ENCODE measurements at places on chromosomes 16 and 17.

DNA sequence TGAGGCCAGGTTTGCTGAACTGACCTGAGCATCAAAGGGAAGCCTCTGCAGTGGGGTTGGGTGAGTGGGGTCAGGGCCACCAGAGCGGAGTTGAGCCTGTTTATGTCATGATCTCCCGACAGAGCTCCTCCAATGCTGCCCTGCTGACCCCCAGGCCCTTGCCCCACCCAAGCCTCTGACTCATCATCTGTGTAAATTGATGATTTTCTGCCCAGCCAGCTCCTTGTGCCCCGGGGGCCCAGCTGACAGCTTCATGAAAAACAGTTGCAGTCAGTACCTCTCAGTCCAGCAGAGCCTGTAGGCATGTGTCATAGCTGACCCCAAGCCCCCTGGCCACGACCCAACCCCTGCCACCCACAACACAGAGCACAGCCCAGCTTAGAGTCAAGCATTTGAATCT lies 134.9 kb downstream of the CCT6B start:
- DNase-seq: no peak

DNA sequence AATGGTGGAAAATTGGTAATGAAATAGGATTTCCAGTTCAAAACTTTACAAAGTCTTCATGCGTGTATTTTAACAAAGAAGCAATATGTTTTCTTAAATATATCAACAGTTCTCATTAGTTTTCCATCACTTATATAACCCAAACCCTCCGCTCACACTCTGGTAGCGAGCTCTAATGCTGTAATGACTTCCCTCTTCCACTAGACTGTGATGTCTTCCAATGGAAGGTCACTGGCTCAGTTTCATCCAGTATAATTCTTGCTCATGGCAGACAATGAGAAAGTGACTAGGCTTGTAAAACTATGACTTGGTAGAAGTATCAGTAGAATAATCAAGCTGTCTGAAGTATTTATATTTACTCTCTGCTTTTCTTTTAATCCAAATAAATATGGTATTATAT lies 32.8 kb downstream of the NETO2 start:
- no peak for DNase-seq

GRCh38 chr17:1934901-1935300 lies 90.2 kb downstream of the RTN4RL1 start:
- no peak for DNase-seq

DNA sequence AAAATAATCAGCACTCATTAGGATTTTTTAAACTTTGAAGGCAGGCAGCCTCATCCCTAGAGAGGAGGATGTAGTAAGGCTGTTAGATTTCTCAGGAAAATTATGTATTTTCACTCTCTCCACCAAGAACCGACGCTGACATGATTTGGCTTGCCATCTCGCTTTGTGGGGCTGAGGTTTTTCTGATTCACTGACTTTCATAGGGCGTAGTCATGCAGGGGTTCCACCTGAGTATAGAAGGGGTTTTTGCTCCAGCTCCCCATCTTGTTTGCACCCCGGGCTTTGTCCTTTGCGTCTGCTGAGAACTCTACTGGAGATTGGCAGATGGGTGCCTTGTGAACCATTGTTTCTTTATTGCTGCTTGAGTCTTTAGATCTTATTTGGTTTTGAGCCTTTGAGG lies 20.2 kb downstream of the TOM1L1 start:
- DNase-seq: no peak

DNA sequence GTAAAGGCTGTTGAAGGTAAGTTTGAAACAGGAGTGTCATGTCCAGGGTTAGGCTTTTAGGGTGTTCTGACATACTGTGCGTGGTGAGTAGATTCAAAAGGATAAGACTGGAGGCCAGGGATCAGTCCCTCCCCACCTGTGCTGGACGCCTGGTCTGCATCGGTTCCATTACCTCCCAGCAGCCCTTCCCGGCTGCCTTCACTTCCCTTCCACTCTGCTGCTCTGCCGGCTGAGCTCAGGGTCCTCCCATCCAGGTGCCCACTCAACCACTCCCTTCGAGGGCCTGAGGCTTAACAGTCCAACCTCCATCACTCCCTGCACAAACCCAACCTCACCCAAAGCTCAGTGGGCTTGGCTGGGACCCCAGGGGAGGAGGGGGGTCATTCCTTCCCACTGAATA lies 4.1 kb upstream of the SLC5A10 start:
- DNase-seq: no peak

Data from fibroblast of skin of back (primary cell).